Heart left ventricle (tissue), 16 donors: ENCODE measurements at places on chromosomes 7 and 10. TPM values are rescaled to one million over a fixed set of nuclear protein-coding genes. Genes with fewer than 3 reads are reported as not detected.

GRCh38 chr7:135712182-135712782 lies 15.7 kb downstream of the SLC13A4 start:
- no peaks in the 10 kb centered on the region for H3K27me3 ChIP-seq
- H3K27ac ChIP-seq = no peak overlapping the region
- H3K4me3 ChIP-seq = no peak overlapping the region
- no peaks in the 10 kb centered on the region for H3K36me3 ChIP-seq
- peaks cover 23% of the 10 kb centered on the region for H3K4me1 ChIP-seq
- DNase-seq = no peak

DNA sequence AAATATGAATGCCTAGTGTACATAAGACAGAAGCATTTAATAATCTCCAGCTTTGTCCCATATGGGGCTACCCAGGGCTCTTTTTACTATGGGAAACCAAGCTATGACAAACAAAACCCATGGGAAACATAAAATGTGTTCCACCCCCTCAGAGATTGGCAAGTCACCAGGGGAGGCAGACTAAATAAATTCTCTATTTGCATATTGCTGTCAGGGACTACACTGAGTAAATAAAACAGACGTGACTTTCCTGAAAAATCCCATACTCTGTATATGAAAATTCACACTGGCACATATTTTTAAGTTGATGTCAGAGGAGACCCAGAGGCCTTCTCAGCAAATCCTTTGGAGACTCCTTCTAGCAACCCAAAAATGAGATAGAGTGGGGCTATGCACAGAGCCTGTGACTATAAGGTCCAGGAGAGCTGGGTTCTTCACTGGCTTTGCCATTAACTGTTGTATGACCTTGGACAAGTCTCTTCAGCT lies 44.0 kb upstream of the HPSE2 start:
- no peaks in the 10 kb centered on the region for H3K27me3 ChIP-seq
- no peak overlapping the region for H3K27ac ChIP-seq
- no peak for DNase-seq

GRCh38 chr10:84294766-84295447 lies 33.5 kb upstream of the CCSER2 start:
- no peak for DNase-seq
- no peaks in the 10 kb centered on the region for H3K27me3 ChIP-seq
- no peak overlapping the region for H3K27ac ChIP-seq
- no peak overlapping the region for H3K4me3 ChIP-seq

DNA sequence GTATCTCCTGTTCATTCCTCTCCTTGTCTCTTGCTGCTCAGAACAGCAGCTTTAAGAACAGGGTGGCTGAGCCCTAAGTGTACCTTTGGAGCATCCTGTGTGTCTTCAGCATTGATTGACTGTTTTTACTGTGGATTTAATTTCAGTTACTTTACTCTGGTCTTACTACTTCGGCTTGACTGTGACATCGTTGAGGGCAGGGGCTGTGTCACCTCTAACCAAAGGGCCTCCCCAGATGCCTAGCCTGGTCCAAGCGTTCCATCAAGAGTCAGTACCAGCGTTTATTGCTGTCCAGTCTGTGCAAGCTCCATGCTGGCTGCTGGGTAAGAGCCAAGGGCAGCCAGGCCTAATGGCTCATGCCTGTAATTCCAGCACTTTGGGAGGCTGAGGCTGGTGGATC lies 32.4 kb downstream of the CCM2 start:
- peaks cover 19% of the 10 kb centered on the region for H3K36me3 ChIP-seq
- H3K27me3 ChIP-seq = no peaks in the 10 kb centered on the region
- no peak overlapping the region for H3K4me3 ChIP-seq

DNA sequence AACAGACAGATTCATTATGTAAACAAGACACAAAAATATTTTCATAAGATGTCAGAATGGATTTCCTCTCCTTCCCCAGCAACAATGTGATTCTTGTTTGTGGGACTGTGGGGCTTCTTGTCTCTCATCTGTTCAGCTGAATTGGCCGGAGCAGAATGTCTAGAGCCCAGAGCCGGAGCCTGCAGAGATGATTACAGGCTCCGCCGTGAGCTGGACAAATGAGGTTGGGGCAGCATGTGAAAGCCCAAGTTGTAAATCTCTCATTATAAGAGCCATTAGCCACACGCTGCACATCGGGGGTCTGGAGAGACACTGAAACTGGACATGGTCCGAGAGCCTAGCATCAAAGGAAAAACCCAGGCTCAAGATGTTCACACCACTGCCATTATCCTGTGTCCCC lies 137.0 kb upstream of the ADAM12 start:
- H3K27me3 ChIP-seq = peaks cover 7% of the 10 kb centered on the region
- DNase-seq = no peak
- H3K27ac ChIP-seq = no peak overlapping the region
- H3K36me3 ChIP-seq = no peaks in the 10 kb centered on the region
- H3K4me3 ChIP-seq = no peak overlapping the region

DNA sequence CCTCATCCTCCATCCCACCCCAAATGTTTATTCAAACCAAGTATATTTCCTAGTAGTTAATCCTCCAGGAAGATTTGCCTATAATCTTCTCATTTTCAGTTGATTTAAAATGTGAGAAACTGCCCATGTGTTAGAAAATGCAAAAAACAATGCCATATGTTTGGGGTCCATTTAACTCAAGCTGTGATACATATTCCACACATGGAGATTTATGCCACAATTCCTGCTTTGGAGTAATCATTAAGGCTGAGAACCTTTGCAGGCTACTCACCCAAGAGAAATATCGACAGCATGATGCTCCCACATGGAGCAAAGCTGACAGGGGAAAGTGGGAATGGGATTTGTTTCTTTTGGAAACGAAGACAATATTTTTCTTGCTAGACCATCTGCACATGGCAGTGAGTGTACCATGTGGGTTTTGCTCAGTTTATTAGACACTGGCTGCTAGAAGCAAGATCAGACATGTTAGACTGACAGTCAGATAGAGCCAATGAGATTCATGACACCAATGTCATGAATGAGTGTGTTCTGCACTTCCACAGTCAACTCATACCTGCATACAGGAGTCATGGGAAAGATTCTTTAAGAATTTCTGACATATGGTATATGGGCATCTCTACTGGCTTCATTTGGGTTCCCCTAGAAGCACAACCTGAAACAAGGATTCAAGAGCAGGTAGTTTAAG lies 3.4 kb upstream of the GRM8 start:
- H3K27me3 ChIP-seq = peaks cover 51% of the 10 kb centered on the region
- H3K36me3 ChIP-seq = no peaks in the 10 kb centered on the region
- no peak for DNase-seq
- no peak overlapping the region for H3K27ac ChIP-seq

Gene MXI1
- total RNA-seq = 73.9 TPM

Gene NEUROD6
- not detected for total RNA-seq
